Activated CD4-positive, alpha-beta memory T cell treated with anti-CD3 and anti-CD28 coated beads for 36 hours (primary cell): ENCODE measurements at places on chromosomes 2 and 18.

DNA sequence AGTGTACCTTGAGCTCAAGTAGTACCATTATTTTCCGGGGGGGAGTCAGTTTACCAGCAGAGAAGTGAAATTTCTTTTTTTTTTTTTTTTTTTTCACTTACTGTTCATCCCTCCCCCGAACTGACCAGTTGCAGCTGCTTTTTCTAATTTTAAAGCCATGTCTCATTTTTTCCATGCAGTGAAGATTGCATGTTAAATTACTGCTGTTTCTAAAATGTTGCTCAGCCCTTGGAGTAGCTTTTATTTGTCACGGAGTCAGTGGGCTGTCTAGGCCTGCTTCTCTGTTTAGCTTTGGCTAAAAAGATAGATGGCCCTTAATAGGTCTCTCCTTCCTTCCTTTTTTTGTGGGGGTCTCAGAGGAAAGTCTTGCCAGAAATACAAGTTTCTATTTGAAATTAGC lies 70.2 kb downstream of the NGEF start:
- DNase-seq = no peak
- H3K4me3 ChIP-seq = no peak overlapping the region
- H3K4me1 ChIP-seq = peaks cover 9% of the 10 kb centered on the region

- H3K27me3 ChIP-seq = peaks cover 3% of the 10 kb centered on the region
- H3K36me3 ChIP-seq = no peaks in the 10 kb centered on the region
- H3K4me3 ChIP-seq = no peak overlapping the region
- H3K27ac ChIP-seq = no peak overlapping the region
- DNase-seq = no peak
These were observed 28.8 kb downstream of the STEAP3 start for GRCh38 chr2:119252186-119253113.

DNA sequence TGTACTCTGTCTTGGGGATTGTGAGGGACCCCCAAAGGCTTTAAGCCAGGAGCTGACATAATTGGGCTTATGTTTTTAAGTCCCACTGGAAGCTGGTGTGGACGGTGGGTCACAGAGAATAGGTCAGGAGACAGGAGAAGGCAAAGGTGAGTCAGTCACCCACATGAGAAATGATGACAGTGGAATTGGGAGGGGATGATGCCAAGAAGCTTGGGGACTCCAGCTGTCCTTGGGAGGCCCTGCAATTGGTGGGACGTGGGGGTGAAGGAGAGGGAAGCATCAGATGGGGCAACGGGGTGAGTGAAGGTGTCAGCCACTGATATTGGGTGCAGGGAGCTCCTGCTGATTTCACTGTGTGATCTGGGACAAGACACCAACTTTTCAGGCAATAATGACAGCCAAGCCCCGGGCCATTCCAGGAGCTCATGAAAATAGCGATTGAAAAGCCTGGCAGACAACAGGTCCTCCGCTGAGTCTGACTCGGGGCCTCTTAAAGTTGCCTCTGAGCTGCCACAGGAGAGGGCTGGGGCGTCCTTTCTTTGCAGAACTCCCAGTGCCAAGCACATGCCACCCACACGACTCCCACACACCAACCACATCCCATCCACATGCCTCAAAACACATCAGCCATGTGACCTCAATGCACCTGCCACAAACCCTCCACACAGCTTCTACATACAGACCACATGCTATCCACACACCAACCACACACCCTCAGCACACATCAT lies 13.4 kb downstream of the TNS1 start:
- H3K4me3 ChIP-seq = no peak overlapping the region
- DNase-seq = no peak
- H3K36me3 ChIP-seq = no peaks in the 10 kb centered on the region
- peaks cover 5% of the 10 kb centered on the region for H3K27me3 ChIP-seq
- H3K27ac ChIP-seq = no peak overlapping the region

GRCh38 chr18:1057367-1057766 lies 152.7 kb downstream of the ADCYAP1 start:
- DNase-seq = no peak
- H3K36me3 ChIP-seq = no peaks in the 10 kb centered on the region
- H3K4me3 ChIP-seq = no peak overlapping the region
- H3K27ac ChIP-seq = no peak overlapping the region
- H3K4me1 ChIP-seq = no peaks in the 10 kb centered on the region
- H3K27me3 ChIP-seq = no peaks in the 10 kb centered on the region

DNA sequence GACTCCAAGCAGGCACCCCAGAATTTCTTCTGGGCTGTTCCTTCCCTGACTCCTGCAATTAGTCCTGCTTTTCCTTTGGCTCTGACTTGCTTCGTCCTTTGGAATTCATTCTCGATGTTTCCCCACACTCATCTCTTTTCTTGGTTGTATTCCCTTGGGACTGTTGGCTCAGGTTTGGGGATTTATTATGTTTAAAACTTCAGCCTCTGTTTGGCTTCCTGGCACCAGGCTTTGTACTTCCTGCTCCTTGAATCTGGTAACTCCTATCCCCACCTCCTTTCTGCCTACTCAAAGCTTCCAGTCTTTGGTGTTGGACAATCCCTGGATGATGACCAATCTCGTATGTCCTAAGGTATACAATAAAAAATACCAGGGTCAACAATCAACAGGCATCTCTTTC lies 1.8 kb upstream of the KCNE4 start:
- no peak for DNase-seq
- no peak overlapping the region for H3K27ac ChIP-seq
- no peak overlapping the region for H3K4me3 ChIP-seq
- no peaks in the 10 kb centered on the region for H3K36me3 ChIP-seq
- no peaks in the 10 kb centered on the region for H3K4me1 ChIP-seq

- no peak overlapping the region for H3K27ac ChIP-seq
- peaks cover 7% of the 10 kb centered on the region for H3K4me1 ChIP-seq
- DNase-seq = no peak
- H3K27me3 ChIP-seq = peaks cover 11% of the 10 kb centered on the region
- H3K4me3 ChIP-seq = no peak overlapping the region
These were observed 21.2 kb upstream of the THOC1 start for GRCh38 chr18:289026-289425.
